ENCODE measurements at places on chromosomes 13 and 19.

GRCh38 chr13:111493468-111493867 is 173.0 kb downstream of the TEX29 start:
- no peak for DNase-seq

DNA sequence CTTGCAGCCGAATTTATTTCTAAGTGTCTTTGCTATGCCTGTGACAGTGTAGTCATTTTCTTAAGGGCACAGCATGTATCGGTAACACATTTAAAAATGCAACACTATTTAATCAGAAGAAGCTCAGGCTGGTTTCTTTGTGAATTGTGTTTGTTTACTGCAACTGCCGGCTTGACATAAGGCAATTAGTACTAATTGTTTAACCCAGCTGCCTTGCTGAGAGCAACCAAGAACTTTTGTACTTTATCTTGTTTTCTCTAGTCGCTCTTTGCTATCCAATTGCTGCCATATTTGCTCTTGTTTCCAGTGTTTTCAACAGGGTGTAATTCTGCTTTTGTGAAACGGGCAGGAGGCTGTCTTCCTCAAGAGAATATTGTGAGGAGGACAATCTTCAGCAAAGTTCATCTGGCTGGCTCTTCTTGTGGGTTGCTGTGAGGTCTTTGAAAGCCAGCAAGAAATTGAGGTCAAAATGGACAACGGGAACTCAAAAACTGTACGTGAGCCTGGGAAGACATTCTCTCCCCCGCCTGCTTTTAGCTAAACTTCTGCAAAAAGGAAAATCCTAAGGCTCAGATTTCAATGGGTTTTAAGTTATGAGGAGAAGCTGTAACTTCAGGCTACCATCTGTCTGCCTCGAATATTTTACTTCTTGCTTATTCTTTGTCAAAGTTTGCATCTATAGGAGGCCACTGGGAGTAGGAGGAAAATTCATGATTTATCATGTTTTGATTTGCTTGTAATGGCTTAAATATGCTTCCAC is 75.8 kb upstream of the TSHZ3 start:
- no peak for DNase-seq

DNA sequence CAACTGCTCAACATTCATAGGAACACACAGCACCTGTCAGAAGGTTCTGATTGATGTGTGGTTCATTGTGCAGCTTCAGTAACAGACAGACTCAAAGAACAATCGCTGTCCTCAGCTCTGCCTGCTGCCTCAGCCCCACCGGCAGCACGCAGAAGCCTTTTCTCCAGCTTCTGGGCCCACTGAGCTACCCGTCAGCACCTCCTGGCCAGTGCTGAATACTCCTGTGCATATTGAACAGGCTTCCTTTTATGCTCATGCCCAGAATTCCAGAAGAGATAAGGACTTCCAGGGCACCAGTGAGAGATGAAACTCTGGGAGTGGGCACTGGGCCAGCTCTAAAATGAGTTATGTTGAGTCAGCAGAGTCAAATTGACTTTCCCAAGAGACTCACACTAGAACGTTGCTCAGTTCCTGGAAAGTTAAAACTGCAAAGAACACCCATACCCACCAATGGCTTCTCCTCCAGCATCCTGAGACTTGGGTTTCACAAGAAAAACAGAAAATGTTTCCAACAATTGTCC is 119.3 kb downstream of the COL4A1 start:
- no peak for DNase-seq

GRCh38 chr19:1776606-1777147 is 23.4 kb downstream of the ONECUT3 start:
- no peak for DNase-seq

DNA sequence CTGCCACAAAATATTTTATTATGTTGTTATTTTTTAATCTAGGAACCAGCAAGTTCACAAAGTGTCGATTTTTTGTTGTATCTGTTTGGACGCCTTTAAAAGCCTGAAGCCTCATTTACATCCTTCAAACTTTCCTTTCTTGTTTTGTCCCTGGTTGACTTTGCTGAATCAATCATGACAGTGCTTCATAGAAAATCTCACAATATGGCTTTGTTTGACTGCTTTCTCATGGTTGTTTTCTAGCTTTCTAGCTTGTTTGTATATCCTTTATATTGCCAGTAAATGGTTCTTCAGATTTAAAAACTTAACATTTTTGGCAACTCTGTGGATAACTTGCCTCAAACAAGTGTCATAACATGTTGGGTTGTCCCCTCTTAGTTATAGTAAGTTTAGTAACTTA is 84.1 kb upstream of the ATXN8OS start:
- no peak for DNase-seq

GRCh38 chr13:58953638-58954037 is 1210.1 kb downstream of the DIAPH3 start:
- no peak for DNase-seq

DNA sequence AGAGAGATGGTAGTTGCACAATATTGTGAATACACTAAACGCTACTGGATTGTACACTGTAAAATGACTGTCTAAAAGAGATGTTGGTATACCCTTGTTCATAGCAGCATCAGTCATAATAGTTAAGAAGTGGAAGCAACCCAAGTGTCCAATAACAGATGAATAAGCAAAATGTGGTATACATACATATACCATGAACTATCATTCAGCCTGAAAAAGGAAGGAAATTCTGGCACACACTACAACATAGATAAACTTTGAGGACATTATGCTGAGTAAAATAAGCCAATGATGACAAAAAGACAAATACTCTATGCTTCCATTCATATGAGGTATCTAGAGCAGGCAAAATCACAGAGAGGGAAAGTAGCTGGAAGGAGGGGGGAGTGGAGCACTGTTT is 16.0 kb downstream of the DZIP1 start:
- DNase-seq, result no peak

DNA sequence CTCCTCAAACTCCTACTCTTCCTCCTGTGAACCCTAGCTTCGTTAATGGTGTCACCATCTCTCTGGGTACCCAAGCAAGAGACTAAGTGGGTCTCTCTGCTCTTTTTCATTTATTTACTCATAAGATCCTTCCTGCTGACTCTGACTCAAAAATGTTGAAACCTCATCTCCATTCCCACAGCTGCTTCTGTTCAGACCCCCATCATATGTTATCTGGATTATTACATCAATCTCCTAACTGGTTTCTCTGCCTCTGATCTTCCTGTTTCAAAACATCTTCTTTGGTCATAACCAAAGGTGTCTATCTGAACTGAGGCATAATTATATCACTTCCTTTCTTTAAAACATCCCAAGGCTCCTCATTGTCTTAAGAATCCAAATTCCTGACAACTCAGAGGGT is 2.0 kb upstream of the MEDAG start:
- no peak for DNase-seq

DNA sequence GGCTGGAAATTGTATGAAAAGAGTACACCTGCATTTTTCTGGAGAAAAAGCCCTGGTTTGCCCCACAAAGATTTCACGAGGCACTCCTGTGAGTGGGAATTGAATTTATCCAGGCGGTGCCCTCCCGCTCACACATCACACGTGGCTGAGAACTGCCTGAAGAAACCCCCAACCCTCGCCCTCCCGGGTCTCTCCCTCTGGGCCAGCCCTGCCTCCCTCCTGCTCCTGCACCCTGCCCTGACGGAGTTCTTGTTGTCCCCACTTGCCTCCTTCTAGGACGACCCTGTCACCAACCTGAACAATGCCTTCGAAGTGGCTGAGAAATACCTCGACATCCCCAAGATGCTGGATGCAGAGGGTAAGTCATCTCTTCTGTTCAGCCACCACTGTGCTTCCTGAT is 35.2 kb downstream of the CAPN12 start:
- no peak for DNase-seq

GRCh38 chr13:30453727-30454126 is 12.0 kb downstream of the HMGB1 start:
- DNase-seq, result no peak

DNA sequence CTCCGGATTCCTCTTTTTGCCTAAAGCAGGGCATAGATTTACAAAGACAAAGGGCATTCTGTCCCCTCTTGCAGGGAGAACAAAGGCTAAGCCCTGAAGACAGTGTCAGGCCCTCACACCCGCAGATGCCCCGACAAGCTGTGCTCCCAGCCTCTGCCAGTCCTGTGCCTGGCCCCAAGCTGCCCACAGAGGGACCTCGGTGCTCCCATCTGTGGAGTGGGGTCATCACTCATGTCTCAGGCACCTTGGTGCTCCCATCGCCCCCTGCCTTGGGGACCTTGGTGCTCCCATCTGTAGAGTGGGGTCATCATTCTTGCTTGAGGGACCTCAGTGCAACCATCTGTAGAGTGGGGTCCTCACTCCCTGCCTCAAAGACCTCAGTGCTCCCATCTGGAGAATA is 24.3 kb downstream of the C13orf46 start:
- DNase-seq, result no peak

- no peak for DNase-seq
Measured at GRCh38 chr19:29662604-29663404, 2.5 kb upstream of the PLEKHF1 start.

GRCh38 chr19:14347999-14348889 is 33.0 kb upstream of the ADGRE5 start:
- peak; percentile 19 for DNase-seq

GRCh38 chr19:36687214-36688056 is at the start of gene ZNF567:
Gene ZNF567 (plus strand): TSS chr19:36687612. CDS start chr19:36694868, 7,256 bp downstream.
- DNase-seq, result peak; percentile 94

DNA sequence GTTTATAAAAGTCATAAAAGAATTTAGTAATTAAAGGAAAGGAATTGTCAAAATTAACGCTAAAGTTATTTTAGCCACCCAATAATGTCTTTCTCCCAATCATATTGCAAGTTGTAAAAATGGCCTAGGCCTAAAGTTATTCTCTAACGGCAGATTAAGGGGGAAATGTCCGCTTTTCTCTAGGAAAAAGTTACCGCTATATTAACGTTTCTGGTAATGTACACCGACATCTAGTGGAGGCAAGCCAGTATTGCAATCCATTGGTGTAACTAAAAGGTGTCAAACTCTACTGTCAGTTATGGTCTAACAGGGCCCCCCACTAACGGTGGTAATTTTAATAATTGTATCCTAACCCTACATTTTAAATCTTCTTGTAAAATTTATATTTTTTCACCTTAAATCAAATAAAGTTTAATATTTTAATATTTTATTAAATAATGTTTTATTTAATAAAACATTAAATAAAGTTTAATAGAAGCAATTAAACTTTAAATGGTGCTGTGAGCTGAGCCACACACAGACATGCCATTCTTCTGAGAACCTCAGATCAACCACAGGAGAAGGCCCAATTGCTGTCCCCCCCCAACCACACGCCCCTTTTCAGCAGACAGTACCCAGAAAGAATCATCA is 35.9 kb upstream of the ZSCAN5A start:
- DNase-seq, result no peak

DNA sequence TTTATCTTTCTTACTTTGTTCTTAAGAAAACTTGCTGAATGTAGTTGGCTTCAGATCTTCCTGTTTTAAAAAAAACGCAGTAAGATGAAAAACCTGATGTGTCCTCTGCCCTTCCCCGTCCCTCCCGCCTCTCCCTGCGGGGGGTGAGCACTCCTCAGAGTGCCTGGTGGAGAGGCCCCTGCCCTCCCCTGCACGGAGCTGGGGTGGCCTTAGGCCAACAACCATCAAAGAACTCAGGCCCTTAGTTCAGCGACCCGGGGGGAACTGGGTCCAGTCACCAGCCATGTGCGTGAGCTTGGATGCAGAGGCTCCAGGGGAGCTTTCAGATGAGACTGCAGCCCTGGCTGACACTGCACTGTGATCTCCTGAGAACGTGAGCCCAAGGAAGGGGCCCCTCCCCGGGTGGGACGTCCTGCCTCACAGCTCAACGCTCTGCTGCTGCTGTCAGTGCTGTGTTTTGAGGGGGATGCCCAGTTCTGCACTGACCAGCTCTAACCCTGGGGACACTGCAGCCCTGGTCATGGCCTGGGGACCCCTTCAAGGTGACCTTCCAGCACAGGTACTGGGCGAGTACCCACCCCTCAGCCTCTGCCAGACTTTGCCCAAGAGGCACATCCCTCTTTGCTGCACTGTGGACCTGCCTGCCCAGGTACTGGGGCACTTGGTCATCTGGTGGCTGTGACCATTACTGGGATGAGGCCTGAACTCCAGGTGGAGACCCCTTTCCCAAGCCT is 42.7 kb downstream of the ANKRD10 start:
- no peak for DNase-seq

DNA sequence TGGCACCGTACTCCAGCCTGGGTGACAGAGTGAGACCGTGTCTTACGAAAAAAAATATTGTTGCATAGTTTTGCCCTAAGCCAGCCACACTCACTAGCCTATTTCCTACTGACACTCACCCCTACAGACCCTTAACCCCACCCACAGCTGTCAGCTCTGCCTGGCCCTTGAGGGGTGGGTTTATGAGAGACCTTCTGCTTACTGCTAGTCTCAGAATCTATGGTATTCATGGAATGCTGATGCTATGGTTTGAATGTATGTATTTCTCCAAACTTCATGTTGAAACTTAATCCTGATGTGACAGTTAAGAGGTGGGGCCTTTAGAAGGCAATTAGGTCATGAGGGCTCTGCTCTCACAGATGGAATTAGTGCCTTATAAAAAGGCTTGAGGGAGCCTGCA is 79.2 kb upstream of the LRCH1 start:
- DNase-seq, result no peak

DNA sequence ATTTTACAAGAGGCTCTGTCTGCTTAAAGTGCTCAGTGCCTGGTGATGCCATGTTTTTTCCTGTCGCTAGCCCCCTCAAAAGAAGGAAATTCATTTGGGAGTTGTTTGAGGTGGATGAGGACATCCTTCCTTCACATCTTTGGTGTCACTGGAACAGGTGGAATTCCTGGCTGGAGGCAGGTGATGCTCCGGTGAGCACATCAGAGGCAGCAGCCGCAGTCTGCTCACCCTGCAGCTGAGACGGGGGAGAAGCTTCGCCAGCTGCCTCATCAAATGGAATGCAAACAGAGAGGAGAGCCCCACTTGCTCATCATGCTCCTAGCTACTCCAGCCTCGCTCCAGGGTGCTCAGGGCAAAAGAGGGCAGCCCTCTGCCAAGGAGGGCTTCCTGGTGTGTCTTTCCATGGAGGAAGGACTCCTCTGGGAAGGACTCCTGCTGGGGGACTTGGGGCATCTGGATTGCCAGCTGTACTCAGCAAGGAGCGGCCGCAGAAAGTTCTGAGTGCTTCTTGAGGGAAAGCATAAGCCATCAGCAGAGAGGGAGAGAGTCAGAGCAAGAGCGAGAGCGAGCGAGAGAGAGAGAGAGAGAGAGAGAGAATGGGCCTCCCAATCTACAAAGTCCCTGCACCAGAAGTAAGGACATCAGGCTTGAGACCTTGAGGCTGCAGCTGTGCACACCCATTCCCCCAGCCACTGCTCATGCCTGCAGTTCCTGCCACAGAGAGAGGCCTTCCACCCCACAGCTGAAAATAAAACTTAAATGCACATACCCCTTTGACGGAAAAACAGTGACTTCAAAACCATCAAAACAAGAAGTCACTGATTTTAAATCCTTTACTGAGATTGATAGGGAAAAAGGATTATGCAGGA is 74.3 kb upstream of the UBL3 start:
- no peak for DNase-seq
